SJSA1 (cell line): ENCODE measurements at places on chromosomes 7 and 10.

DNA sequence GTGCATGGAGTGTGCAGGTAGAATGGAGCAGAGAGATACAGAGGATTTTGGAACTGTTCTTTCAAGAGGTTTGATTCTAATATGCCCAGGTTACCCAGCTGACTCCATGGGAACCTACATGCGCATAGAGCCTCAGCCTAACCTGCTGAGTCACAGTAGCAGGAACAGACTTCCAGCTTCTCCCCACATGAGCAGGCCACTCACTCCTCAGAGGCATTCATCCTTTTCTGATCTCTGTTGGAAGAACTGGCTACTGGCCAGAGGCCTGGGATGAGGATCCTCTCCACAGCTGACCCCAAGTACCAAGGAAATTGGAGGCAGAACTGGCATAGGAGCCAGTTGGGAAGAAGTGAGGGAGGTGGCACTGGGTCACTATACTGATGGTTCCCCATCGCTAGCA, 17.9 kb upstream of the CCSER2 start:
- no peak for DNase-seq

DNA sequence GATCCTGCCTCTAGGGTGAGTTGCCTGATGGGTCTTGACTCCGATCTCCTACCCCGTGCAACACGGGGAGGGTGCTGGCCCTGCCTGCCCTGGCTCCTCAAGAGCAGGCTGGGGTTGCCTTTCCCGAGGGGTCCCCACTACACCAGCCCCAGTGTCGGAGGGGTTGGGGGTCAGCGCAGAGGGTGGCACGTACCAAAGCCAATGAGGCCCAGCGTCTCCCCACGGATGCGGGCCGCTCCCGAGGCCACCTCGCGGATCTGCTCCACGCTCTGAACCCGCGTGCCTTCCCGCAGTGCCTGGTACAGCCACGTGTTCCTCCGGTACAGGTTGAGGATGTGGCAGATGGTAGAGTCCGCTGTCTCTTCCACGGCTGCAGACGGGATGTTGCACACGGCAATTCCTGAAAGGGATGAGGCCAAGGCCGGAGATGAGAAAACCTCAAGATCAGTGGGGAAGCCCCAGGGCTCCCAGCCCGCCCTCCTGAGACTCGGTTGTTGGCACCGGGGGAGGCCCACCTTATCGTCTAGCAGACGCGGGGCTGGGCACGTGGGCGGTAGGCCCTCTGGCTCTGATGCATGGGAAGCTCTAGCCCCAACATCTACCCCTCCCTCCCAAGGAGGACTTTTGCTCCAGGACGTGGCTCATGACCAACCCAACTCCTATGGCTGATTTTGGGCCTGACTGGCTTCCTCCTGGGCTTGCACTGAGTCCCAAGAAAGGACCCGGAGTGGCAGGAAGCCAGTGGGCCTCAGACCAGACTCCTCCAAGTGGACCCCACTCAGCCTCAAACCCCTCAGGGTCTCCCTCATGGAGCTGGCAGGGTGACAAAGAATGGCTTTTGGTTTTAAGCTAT, 56.1 kb downstream of the ZRANB1 start:
- DNase-seq: peak; percentile 36

DNA sequence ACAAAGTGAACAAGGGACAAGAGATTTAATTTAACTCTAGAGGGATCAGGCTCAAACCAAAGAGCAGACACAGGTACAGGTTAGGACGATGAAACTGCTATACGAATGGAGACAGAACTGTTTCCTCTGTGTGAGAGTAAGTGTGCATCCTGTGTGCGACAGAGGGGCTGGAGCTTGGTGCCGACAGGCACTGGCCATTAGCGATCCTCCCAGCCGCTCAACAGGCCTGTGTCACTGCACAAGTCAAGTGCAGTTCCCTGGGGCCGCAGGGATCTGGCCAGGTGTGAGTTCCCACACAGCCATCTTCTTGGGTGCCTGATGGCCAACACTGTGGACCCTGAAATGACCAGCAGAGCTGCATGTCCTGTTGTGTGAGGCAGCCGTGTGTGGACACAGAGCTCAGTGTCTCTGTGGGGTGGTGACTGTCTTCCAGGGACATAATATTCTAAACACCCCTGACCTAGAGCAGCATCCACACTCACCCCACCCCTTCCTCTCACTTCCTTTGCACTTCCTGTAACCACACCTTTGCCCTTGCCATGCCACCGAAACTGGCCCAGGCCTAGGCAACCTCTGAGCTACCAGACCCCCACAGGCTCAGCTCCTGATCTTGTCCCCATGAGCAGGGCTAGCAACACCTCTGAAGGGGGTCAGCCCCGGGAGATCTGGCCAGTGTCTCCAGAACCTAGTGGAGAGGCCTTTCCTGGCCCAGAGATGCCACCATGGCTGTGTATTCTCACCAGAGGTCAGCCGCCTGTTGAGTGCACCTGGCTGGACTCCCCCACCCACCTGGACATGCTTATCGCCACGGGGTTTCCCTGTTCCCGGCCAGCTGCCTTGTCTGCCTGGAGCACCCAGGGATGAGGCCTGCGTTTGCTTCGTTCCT, 11.7 kb upstream of the TBRG4 start:
- DNase-seq: no peak

DNA sequence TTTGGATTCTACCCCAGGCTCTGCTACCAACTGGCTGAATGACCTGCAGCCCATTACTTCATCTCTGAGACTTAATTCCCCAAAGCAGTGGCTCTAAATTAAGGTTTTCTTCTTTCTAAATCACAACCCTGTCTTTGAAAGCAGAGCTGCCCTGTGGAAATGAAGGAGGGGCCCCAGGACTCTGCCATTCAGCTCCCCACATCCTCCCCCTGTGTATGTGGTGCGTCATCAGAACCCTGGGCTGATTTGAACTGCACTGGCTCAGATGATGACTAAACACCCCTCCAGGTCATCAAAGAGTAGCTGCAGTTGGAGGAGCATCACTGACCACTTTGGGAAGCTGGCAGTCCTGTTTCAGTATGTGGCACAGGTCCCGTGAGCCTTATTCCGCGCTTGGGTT, 46.6 kb downstream of the BPGM start:
- DNase-seq: peak; percentile 82

DNA sequence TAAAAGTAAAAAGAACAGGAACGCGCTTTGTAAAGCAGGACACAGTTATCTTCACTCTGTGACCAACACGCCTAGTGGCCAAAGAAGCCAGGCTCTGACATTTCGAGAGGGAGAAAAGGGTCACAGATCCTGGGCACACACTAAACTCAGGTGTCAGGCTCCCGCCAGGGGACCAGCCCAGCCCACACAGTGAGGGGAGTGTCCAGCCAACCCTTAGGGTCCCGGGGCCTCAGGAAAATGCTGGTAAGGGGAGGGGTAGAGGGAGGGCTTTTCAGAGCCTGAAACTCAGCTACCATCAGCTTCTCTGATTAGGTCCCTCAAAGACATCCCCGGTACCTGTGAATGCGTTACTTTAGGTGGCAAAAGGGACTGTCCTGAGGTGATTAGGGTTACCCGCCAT, 16.6 kb downstream of the ANXA11 start:
- DNase-seq: no peak

DNA sequence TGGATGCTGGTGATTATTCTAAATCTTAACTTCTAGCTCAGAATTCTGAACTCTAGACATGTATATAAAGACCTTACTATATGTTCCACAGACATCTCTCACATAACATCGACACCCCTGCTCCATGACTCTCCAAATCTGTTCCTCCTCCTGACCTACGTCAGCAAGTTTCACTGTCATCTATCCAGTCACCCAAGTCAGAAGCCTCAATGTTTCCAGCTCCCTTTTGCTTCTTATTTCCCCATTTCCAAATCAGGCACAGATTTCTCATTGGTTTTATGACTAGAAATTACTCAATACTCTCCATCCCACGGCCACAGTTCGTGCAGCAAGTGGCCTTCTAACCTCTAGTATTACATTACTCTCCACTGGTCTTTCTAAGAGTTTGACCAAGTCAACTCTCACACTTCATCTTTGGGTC, 28.5 kb downstream of the EPC1 start:
- no peak for DNase-seq

GRCh38 chr7:96236198-96237039, 85.5 kb downstream of the SLC25A13 start:
- DNase-seq: peak; percentile 62
